Right lobe of liver (tissue), 6 donors: ENCODE measurements at places on chromosomes 2 and 18. TPM values are rescaled to one million over a fixed set of nuclear protein-coding genes. Genes with fewer than 3 reads are reported as not detected.

GRCh38 chr2:85073033-85073432, 60.2 kb upstream of the TCF7L1 start:
- DNase-seq = no peak

DNA sequence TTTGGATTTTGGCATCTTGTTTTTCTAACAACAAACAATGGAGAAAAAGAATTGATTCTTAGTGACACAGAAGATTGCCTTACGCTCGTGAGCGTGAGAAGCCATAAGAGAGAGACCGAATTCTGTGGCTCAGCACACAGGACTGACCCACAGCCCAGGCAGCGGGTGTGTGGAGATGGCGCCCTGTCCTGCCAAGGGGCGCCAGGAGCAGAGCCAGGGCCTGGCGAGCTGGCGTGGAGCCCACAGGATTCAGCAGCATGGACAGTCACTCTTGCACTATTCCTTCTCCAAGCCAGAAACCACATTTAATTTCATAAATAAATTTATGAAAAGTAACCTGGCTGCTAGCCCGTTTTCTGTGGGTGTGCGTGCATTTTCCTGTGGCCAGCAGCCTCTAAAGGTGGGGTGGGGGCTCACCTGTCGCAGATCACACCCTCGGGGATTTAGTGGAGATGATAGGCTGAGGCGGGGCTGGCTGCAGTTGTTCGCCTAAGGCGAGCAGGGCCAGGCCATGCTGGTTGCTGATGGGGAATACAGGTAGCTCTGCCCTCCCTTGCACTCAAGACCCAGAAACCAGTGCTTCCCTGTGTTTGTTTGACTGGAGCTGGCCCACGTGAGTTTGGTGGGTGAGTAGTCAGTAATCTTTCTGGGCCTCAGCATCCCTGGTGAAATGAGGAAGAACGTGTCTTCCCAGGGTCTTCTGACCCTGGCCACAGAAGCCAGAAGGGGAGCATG, 46.2 kb downstream of the FAM168B start:
- DNase-seq = no peak

DNA sequence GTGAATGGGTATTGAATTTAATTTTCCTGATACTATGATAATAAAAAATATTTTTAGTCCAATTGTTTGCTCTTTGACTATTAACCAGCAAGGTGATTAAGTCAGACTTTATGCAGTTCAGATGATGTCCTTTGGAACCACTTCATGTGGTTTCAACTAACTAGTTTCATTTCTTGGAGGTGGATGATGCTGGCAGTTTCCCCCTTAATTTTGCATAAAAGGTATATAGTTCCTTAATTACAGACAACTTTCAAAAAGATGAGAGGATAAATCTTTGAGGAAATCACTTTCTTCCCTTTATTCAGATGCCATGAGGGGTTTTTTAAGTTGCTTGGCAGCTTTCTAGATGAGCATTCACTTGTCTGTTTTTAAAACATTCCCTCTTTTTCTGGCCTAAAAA, 223.1 kb downstream of the PHLPP1 start:
- no peak for DNase-seq

DNA sequence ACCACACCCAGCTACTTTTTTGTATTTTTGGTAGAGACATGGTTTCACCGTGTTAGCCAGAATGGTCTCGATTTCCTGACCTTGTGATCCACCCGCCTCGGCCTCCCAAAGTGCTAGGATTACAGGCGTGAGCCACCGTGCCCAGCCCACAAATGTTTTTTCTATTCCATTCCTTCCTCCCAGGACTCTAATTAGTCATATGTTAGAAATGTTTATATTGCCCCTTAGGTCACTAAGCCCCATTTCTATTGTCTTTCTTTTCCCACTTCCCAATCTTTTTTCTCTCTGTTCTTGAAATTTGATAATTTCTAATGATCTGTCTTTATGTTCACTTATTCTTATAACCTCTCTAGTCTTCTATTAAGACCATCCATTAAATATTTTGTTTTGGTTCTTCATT, 31.3 kb upstream of the CDCA7 start:
- no peak for DNase-seq

DNA sequence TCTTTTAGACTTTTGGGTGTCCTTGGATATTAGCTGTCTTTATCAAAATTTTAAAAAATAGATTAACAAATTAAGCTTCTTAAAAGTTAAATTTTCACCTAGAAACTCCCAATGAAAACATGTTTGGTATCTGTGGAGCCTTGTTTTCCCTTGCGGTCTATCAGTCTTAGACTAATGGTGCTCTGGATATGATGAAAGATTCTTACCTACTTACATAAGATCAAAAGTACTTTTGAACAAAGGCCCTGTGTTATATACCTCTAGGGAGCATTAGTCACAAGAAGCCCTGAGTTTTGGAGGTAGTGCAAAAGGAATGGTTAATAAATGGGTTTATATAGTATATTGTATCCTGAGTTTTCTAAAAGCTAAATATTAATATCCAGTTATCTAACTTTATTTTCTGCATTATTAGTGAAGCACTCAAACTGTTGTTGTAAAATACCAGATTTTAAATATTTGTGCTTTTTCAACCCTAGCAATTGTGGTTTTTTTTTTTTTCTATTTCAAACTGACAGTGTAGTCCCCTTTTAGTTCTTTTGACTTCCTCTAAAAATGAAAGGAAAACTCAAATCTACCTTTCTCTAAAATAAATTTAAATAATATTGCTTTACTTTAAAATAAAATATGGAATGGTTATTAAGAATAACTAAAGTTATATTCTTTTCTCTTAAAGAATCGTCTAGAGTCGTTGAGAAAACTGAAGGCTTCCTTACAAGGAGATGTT, 18.1 kb downstream of the NDC80 start:
- no peak for DNase-seq

NAT8 gene
- 15.1 TPM for total RNA-seq

CCT4 gene
- 46.0 TPM for total RNA-seq

DPYSL5 gene
- not detected for total RNA-seq
